ENCODE measurements at places on chromosomes 5 and 9. TPM values are rescaled to one million over a fixed set of nuclear protein-coding genes. Genes with fewer than 3 reads are reported as not detected.

Gene PCDHGC5
- total RNA-seq = 0.50 TPM

Gene TOR4A
- 24.6 TPM for total RNA-seq

Gene ADAMTS2
- total RNA-seq = not detected

Gene PHF24
- not detected for total RNA-seq

Gene CCNI2
- 0.23 TPM for total RNA-seq

DNA sequence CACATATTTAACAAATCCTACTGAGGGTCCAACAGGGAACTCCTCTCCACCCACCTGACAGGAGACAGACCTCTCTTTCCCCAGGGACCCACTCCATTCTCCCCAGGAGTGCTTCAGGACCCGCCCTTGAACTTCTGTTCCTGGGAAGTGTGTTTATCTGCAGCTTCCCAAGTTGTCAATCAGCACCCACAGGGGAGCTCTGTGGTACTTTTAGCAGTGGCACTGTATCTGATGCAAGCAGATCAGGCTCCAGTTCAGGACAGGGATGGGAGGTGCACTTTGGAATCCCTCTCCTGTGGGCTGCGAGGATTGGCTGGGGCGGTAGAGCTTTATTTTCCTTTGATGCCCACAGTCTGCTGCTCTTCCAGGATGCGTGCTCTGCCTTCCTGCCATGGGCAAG, 8.7 kb downstream of the GALNT10 start:
- H3K27ac ChIP-seq = peak overlapping the region; percentile 76
- H3K4me3 ChIP-seq = no peak overlapping the region
- no peaks in the 10 kb centered on the region for H3K27me3 ChIP-seq
- H3K4me1 ChIP-seq = peaks cover 58% of the 10 kb centered on the region
- no peak for DNase-seq

DNA sequence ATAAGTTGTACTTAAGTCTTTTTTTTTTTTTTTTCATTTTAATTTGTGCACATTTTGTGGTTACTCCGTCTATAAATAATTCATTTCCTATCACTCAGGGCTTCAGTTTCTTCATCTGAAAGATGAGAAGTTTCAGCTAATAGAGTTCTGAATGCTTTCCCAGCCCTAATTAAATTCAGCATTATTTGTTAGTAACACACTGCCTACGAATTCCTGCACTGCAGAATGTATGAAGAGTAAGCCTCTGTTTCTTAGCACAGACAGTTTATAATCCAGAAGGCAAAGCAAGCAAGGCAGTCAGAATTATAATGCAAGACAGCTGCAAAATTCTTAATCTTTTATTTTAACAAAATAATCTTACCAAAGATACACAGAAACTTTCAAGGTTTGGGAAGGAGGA, 138.0 kb upstream of the GHR start:
- no peaks in the 10 kb centered on the region for H3K36me3 ChIP-seq
- H3K27me3 ChIP-seq = no peaks in the 10 kb centered on the region
- no peaks in the 10 kb centered on the region for H3K4me1 ChIP-seq

DNA sequence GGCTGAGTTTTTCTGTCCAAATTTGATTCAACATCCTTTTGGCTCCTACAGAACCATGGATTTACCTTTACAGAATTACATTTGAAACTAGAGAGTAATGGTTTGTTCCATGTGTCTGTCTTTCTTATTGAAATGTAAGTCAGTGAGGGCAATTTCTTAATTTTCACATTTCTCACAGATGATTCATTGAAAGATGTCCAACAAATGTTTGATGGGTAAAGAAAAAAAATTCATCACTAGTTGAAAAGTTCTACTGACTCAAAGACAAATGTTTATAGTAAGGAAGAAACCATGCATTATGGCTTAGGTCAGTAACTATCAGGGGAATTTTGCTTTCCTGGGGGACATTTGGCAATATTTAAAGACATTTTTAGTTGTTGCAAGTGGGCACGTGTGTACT, 131.6 kb upstream of the TRPM3 start:
- no peak overlapping the region for H3K4me3 ChIP-seq
- no peak for DNase-seq
- no peaks in the 10 kb centered on the region for H3K36me3 ChIP-seq
- H3K27ac ChIP-seq = no peak overlapping the region

- H3K27me3 ChIP-seq = no peaks in the 10 kb centered on the region
- peak; percentile 78 for DNase-seq
- no peak overlapping the region for H3K4me3 ChIP-seq
- no peaks in the 10 kb centered on the region for H3K4me1 ChIP-seq
- H3K27ac ChIP-seq = no peak overlapping the region
These were observed 19.2 kb upstream of the SHB start for GRCh38 chr9:38088006-38088925.

GRCh38 chr5:151745071-151745705, 13.2 kb downstream of the ATOX1 start:
- H3K4me3 ChIP-seq = no peak overlapping the region
- H3K27me3 ChIP-seq = no peaks in the 10 kb centered on the region
- H3K36me3 ChIP-seq = peaks cover 9% of the 10 kb centered on the region
- H3K27ac ChIP-seq = peak overlapping the region; percentile 90
- peaks cover 55% of the 10 kb centered on the region for H3K4me1 ChIP-seq
